ENCODE measurements at places on chromosomes 13 and 19. TPM values are rescaled to one million over a fixed set of nuclear protein-coding genes. Genes with fewer than 3 reads are reported as not detected.

Gene MPHOSPH8
- 19.2 TPM for total RNA-seq

Gene LRRC63
- total RNA-seq = not detected

DNA sequence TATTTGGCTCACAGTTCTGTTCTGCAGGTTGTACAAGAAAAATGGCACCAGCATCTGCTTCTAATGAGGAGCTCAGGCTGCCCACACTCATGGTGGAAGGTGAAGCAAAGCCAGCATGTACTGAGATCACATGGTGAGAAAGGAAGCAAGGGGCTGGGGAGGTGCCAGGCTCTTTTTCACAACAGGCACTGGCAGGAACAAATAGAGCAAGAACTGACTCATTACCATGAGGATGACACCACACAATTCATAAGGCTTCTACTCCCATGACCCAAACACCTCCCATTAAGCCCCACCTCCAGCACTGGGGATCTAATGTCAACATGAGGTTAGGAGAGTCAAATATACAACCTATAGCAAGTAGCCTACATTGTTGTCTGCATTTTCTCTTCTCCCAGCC, 522.6 kb downstream of the RFC3 start:
- no peak for DNase-seq

- no peak for DNase-seq
These were observed 14.5 kb upstream of the DOCK9 start for GRCh38 chr13:98992355-98992754.

DNA sequence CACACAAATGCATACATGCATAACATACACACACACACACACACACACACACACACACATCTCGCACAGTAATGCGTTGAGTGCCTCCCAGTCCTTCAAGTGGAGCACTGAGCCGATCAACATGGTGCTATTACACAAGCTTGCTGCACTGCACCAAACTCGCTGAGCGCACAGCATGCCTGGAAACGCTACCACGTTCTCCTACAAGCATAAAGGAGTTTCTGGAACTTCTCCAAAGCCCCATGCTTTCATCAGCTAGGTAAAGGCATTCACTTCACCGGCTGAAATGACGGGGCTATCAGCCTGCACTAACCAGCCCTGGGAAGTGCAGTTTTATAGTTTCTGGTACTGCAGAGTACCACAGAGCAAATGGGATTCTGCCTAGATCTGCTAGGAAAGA, 92.7 kb downstream of the FGF14 start:
- DNase-seq = no peak

- DNase-seq = no peak
These were observed 529.6 kb downstream of the FGF9 start for GRCh38 chr13:22200440-22200839.

- DNase-seq = no peak
These were observed 20.9 kb upstream of the GAS6 start for GRCh38 chr13:113884821-113885220.

GRCh38 chr13:109400624-109401257, 385.6 kb downstream of the IRS2 start:
- no peak for DNase-seq

GRCh38 chr19:30387311-30388115, 15.3 kb downstream of the ZNF536 start:
- DNase-seq = no peak
